Coronary artery (tissue), 2 donors: ENCODE measurements at places on chromosomes 2 and 18.
A peak's percentile ranks its signal among the peaks of the same experiment; 100 is the strongest.

GRCh38 chr18:24011123-24011917 lies 3.2 kb upstream of the TTC39C start:
- DNase-seq, result no peak

GRCh38 chr2:154229966-154230365 lies 358.2 kb downstream of the GALNT13 start:
- DNase-seq, result no peak

- no peak for DNase-seq
Measured at GRCh38 chr2:230661072-230661957, 51.3 kb upstream of the CAB39 start.

DNA sequence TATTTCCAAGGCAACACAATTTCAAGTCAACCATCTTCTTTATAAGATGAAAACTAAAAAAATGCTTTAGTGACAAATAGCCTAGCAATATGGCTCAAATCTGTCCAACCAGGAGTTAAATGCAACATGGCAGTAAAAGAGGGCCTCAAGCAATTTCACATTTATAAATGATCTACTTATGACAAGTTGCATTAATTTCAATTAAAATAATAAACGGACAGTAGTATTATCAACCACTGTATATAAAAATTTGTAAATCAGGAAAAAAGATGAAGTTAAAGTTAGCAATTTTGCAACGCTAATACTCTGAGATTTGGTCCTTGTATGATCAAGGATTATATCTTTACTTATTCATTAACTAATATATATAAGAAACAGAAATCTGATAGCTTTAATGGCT lies 19.3 kb downstream of the CCDC88A start:
- no peak for DNase-seq

- no peak for DNase-seq
Measured at GRCh38 chr2:97676620-97677019, 7.1 kb downstream of the C2orf92 start.

- DNase-seq, result no peak
Measured at GRCh38 chr18:79185648-79186047, 116.5 kb downstream of the ATP9B start.

DNA sequence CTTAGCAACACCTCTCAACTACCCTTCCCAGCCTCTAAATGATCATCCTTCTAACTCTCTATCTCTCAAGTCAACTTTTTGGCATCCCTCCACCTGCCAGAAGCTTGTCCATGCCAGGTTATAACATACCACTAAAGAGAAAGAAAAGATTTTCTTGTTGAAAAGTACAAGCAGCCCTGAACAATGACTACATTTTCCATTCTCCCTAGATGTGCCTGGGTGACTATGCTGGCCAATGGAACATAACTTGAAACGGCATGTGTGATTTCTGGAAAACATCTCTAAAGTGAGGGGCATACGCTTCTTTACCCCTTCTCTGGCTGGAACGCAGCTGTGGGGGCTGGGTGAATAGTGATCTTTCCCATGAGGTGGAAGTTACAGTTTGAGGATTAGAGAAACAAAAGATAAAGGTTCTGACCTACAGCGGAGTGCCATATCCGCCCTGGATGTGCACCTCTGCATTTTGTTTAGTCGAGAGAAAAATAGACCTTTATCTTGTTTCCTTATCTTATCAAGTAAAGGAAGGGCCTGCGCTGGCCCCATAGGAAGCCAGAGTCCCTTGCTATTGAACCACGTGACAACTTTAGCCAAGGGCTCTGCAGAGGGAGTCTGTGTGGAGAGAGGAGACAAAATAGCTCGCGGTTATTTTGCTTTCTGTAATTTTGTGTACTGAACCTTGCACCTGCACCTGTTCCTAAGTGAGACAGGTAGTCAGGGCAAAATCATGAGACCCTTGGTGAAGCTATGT lies 436.8 kb downstream of the TGIF1 start:
- DNase-seq, result no peak

DNA sequence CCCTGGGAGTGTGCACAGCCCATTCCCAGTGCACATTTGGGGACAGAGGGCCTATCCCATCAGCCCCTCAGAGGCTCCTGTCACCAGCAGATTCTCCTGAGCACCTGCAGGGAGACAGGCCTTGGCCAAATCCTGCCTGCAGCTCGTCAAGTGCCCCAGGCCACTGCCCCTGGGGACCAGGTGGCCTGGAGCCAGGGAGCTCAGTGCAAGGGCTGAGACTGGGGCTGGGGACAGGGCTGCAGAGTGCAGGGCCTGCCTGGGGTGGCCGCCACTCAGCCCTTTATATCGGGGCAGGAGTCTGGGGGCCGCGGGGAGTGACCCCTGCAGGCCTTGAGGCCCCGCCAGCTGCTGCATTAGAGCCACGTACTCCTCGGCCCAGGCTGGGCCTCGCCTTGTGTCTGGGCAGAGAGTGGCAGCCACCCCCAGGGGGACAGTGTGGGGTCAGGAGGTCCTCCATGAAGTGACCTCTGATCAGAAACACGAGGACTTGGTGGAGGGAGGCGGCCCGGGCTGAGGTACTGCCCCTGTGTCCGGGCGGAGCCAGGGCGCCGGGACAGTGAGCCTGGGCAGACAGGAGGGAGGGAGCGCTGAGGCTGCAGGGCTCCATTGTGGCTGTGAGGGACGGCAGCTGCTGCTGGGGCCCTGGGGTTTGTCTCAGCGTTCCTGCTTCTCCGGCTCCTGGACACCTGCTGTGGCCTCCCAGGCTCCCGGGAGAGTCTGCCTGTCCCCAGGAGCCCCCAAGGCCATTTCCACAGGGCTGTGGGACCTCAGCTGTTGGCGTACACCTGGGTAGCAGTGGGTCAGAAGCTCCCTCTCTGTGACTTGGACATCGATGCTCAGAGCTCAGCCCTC lies 24.2 kb downstream of the GPC1 start:
- DNase-seq, result no peak

DNA sequence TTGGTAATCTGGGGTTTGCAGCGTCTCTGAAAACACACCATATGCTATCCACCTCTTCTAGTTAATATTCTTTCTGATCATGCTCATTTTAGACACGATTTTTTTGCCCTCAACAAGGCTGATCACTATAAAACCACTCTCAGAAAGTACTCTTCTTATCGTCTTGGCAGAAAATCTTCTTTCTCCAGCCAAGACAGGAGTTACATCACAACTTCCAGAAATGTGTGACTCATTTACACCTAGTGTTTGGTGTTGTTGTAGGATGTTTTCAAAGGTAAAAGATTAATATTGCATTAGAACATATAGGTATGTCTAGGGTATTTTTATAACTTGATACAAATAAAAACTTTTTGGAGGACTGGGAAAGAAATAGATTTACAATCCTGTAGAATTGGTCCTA lies 138.5 kb upstream of the NETO1 start:
- no peak for DNase-seq

- no peak for DNase-seq
Measured at GRCh38 chr2:173653432-173653805, 298.7 kb downstream of the CDCA7 start.

- no peak for DNase-seq
Measured at GRCh38 chr2:240988571-240989271, 9.7 kb upstream of the SNED1 start.

- peak; percentile 99 for DNase-seq
Measured at GRCh38 chr2:85354286-85355072, at the start of the genes ELMOD3 and RETSAT. Gene ELMOD3 (plus strand): TSS chr2:85354769. CDS start chr2:85357199, 2,430 bp downstream. Gene RETSAT (minus strand): TSS chr2:85354528. CDS start chr2:85354507, 21 bp downstream.

GRCh38 chr2:238069877-238070276 lies 9.1 kb downstream of the SCLY start:
- no peak for DNase-seq

DNA sequence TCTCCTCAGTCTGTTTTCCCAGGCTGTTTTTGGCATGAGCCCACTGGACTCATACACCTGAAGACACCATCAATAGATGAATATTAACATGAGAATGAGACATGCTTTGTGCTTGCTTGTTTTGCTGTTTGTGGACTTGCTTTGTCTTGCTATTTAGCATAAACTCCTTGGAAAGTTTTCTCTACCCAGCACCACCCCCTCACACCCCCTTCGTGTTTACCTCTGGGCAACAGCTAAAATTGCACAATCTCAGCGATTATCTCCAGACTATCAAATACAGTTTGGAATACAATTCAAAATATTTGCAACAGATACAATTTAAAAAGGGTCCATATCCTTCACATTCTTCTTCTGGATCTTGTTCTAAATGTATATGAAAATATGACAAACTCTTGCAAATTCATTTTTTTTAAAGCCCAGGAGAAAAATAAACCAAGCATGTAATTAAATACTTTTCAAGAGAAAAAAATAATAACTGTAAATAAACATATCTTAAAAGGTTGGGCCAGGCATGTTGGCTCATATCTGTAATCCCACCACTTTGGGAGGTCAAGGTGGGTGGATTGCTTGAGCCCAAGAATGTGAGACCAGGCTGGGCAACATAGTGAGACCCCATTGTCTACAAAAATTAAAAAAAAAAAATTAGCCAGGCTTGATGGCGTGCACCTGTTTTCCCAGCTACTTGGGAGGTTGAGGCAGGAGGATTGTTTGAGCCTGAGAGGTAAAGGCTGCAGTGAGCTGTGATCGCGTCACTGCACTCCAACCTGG lies 32.3 kb upstream of the PMAIP1 start:
- no peak for DNase-seq

- DNase-seq, result peak; percentile 40
Measured at GRCh38 chr2:120673571-120674061, 62.1 kb upstream of the GLI2 start.

DNA sequence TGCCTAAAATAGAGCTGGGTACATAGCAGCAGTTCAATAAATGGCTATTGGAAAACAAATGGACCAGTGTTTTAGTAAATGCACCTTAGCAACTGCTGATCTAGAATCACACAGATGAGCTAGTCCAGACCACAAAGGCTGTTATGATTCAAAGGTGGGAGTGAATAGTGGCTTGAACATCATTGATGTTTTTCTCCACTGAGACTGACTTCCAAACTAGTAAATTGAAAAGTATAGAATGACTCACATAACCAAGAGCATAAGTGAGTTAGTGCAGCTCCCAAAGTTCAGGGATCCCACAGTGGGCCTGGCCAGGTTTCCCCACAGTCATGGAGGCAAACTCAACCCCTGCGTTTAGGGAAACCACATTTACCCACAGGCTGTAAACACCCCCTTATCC lies 106.7 kb upstream of the YPEL5 start:
- no peak for DNase-seq

DNA sequence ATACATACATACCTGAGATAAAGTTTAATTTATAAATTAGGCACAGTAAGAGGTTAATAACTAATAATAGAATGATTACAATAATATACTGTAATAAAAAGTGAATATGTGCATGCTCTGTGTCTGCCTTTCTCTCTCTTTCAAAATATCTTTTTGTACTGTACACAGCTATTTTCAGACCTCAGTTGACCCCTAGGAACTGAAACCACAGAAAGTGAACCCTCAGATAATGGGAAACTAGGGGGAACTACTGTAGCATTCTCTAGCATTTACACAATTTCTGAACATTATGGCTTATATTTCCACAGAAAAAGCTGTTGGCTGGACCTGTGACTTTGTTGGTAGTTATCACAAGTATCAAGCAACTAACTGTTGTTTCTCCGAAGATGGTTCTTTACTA lies 25.9 kb downstream of the WDR75 start:
- no peak for DNase-seq

DNA sequence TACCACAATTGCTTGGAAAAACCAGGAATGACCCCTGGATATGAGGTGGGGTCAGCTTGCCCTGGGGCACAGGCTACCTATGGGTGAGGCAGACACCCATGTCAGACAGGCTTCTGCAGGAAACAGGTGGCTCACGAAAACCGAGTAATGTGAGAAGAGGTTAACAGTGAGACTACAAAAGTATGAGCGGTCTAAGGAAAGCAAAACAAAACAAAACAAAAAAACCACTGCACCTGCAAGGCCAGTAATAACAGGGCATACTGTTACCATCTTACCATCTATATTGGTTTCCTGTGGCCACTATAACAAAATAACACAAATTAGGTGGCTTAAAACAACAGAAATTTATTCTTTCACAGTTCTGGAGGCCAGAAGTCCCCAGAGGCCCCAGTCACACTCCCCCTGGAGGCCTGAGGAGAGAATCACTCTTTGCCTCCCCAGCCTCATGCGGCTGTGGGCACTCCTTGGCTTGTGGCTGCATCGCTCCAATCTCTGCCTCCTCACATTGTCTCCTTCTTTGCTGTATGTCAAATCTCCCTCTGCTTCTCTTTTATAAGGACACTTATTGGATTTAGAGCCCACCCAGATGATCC lies 86.6 kb upstream of the EPC2 start:
- DNase-seq, result no peak

GRCh38 chr2:19361325-19361990 lies 3.0 kb upstream of the OSR1 start:
- no peak for DNase-seq

DNA sequence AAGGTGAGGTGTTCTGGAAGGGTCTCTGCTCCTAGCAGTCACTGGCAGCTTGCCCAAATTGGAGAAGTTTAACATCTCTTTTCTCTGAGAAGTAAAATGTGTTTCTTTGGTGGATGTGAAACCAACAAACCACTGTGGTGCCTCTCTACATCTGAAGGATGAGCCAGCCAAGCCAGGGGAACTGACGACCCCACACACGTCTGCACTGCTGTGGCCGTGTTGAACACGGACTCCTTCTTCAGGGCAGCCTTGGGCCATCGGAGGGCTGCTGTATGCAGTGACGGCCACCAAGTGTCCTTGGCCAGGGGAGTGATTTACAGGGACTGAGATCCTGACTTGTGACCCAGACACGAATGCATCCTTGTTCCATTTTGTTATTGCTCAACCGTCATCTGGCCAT lies 207.8 kb downstream of the ACKR3 start:
- DNase-seq, result no peak

DNA sequence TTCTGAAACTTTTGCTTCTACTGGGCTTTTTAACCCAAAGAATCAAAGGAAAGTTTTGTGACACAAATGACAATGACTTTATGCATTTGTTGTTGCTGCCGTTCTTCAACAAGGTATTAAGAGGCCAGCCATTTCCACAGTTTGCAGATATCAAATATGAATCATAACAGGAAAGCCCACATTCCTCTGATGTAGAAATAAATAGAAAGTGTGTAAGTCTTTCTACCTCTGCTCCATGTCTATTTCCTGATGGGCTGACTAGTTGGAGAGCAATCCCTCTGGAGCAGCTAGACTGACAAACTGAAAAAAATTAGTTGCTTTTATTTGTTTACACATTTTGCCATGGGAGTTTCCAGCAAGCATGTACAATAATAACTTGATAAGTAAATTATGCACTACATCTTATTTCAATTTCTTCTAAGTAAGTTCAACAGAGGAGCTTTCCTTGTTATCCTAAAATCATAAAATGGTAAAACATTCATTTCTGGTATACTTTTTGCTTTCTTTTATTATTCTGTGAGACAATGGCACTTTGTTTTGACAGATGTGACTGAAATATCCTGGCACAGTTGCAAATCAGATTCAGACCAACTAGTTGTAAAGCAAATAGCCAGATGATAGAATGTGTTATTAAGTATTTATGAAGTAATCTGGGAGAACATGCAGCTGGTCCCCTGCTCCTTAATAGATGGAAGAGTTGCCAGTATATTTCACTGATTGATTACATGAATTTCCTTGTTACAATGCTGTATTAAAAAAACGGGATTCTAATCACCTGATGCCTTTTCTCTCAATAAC lies 266.7 kb downstream of the METTL4 start:
- DNase-seq, result no peak

DNA sequence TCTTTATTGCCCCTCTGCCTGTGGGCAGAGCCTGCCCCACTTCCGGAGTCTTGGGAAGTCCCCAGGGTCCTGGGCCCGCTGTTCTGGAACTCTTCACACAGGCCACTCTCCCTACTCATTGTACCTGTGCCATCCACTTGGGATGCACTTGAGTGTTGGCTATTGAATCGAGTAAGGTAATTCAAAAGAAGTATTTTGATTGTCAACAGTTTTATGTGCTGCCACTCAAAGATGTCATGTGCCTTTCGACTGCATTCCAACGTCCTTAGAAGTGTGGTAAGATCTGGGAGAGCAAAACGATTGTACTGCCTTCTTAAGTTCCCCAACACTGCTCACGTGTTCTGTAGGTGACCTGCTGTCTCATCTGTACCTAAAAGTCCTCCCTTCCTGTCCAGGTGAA lies 77.0 kb upstream of the SMIM21 start:
- no peak for DNase-seq
